Anterior cingulate cortex (tissue), 58 donors: ENCODE measurements at places on chromosomes 4 and X.
A peak's percentile ranks its signal among the peaks of the same experiment; 100 is the strongest.

GRCh38 chr4:82797405-82798111, 1.0 kb downstream of the SCD5 start:
- peak; percentile 54 for DNase-seq

GRCh38 chrX:153736071-153736820, 11.6 kb downstream of the ABCD1 start:
- DNase-seq, result no peak

DNA sequence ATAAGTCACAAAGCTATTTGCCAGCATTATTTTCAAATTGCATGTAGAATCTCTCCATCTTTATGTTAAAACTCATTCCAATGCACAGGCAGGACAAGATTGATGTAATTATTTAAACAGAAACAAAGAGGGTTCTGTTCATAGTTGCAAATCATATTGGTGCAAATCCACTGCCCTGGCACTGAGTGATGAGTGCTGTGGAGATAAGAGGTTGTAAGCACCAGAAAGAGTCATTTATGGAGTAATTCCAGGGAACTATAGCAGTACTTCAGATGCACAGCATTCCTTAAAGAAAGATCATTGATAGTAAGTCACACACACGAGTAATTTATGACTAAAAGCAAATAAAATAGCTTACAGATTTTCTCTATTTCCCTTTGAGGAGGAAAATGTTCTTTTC, 337.7 kb upstream of the CTSO start:
- DNase-seq, result no peak

DNA sequence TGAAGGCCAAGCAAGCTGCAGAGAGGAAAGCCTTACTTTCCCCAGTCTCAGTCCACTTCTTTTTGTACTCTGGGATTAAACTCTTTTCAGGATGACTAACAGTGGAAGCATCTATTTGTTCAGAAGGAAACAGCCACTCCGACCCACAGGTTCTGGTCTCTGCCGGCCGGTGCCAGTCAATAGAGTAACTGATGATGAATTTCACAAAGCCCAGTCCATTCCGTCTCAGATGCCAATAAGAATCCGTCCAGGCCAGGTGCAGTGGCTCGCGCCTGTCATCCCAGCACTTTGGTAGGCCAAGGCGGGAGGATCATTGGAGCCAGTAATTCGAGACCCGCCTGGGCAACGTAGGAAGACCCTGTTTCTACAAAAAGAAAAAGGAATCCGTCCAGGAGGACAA, 58.5 kb upstream of the HELT start:
- DNase-seq, result no peak

DNA sequence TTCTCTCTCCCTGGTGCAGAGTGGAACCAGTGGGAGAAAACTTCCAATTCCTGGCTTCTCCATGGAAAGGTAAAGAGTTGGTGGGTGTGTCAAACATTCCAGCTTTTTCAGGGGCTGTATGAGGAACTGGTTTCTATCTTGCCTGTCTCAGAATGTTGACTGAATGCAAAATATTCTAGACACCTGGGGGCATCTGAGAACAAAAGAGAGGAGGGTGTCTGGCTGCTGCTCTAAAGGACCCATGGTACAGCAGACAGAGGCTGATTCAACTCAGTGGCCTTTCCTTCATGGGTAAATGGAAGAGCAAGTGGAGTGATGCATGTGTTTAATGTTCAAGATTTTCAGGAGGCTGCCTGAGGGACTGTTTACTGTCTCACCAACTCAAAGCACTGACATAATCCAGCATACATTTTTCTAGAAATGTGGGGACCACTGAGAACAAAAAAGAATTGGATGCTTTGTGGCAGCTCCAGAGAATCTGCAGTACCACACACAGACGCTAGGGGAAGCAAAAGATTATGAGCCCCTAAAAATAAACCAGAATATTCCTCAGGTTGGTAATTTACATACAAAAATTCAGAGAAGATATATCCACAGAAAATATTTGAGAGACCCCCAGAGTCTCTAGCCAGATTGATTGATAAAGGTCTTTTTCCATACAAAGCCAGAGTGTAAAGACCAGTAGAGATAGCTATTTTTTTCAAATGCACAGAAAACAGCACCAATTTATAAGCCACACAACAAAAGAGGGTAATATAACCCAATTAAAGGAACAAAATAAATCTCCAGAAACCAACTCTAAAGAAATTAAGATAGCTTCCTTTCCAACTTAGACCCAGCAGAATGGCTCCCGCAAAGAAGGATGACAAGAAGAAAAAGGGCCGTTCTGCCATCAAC, 48.0 kb upstream of the STARD8 start:
- DNase-seq, result no peak

GRCh38 chrX:37666516-37666915, 19.1 kb upstream of the XK start:
- no peak for DNase-seq

GRCh38 chrX:7021991-7022390, 125.5 kb upstream of the STS start:
- DNase-seq, result no peak

GRCh38 chr4:88584471-88584900, 7.8 kb upstream of the HERC3 start:
- no peak for DNase-seq

DNA sequence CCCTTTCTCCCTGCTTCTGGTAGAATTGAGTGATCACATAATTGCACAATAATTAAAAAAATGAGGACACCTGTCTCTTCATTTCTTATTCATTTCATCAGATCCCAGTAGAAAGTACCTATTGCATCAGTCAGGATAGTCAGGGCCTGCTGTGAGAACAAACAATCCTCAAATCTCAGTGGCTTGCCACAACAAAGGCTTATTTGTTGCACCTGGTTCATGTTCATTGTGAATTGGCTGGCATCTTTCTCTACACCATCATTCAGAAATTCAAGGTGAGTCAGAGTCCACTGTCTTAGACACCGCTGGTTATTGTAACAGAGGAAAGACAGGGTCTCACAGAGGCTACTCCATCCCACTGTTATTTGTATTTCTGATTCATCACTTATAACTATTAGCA, 409.8 kb downstream of the STIM2 start:
- DNase-seq, result no peak

DNA sequence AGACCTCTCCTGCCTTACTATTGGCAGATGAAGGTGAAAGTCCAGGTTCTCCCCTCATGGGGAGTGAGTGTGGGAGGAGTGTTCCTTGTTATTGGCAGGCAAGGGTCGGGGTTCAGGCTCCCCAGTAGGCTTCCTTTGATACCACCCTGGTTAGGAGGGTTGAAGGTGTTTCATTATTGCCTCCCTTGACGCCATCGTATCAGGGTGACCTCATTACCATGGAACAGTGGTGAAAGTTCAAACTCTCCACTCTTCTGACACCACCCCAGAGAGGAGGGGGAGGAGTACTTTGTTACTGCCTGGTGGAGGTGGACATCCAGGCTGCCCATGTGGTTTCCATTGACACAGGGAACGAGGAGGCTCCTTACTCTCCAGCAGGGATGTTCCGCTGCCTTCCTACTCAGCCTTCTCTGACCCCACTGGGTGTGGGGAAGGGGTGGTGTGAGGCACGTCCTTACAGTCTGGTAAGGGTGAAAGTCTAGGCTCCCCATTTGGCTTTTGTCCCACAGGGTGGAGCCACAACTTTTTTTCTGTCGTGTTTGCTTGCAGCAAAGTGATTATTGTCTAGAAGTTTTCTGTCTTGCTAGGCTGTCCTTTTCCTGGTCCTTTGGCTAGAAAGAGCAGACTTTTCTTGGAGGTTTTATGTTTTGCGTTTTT, 37.2 kb upstream of the USP9X start:
- DNase-seq, result no peak

DNA sequence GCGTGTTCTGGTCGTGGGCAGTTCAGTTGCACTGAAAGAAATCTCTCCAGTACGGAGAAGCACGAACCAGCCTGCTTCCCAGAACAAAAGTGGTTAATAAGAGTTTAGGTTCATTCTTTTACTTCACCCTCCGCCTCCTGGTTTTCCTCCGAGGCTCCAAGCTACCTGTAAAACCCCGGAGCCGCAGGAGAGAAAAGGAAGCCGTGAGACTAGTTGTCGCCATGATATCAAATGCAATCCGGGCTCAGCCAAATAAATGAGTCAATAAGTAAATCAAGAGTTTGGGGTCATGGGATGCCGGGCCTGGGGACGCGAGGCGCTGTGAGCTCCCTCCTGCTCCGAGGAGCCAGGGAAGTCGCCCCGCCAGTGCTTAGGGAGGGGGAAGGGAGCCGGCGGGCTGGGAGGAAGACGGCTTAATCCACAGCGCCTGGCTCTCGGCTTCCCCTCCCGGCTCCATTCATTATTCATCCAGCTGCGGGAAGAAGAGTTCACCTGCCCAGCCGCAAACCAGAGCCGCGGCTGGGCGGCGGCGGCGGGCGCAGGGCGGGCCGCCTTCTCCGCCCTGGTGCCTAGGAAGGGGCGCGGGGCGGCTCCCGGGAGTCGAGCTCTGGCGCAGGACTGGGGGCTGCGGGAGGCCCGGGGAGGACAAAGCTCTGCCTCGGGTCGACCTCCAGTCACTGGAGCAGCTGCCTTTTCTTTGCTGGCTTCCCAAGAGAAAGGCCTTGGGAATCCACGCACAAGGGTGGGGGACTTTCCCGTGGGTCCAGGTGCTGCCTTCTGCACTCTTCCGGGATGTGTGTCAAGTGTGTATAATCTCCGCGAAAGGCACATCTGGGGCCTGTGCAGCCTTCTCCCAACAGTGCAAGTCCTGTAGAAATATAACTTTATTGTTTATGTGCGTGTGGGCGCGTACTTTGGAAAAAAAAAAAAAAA, 1.7 kb downstream of the FRAS1 start:
- DNase-seq, result peak; percentile 5

- no peak for DNase-seq
Observed at GRCh38 chr4:46323891-46324416, 66.0 kb downstream of the GABRA2 start.

GRCh38 chr4:58254291-58254690, 1144.1 kb upstream of the IGFBP7 start:
- no peak for DNase-seq

GRCh38 chrX:64792598-64793337, 183.5 kb downstream of the ZC4H2 start:
- DNase-seq, result no peak

GRCh38 chr4:87093443-87094123, 126.8 kb downstream of the KLHL8 start:
- DNase-seq, result no peak

DNA sequence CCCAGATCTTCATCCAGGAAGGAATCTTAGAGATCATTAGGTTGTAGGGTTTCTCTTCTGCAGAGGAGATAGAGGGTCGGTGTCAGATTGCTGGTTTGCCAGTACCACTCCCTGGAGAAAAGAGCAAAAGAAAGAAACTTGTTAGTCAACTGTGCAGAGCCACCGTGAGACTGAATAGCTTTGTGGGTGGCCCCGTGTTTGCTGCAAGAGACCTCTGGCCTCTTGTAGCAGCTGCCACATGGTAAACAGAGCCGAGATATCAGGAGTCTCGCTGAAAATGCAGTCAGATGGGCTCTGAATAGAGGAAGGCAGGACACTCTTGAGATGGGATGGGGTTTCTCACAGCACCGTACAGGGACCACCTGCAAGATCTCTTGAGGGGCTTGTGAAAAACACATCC, 149.7 kb downstream of the PTTG2 start:
- DNase-seq, result no peak

DNA sequence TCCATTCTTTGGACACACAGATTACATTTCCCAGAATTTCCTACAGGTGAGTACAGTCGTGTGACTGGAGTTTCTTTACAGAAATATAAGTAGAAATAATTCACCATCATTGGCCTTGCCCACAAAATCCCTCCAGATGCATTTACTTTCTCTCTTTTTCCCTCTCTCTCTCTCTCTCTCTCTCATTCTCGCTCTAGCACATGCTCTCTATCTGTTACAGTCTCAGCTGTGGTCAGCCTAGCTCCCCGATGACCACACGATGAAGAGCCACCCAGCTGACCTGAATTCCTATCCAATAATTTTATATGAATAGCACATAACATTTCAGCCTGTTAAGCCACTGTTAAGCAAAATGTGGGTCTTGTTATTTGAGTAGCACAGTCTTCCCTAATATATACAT, 507.9 kb downstream of the PCDH7 start:
- no peak for DNase-seq

- DNase-seq, result no peak
Observed at GRCh38 chr4:144788469-144788868, 142.5 kb downstream of the HHIP start.

- no peak for DNase-seq
Observed at GRCh38 chrX:153460826-153461225, 9.6 kb downstream of the HAUS7 start.

- no peak for DNase-seq
Observed at GRCh38 chr4:13918991-13919441, 291.5 kb upstream of the BOD1L1 start.

DNA sequence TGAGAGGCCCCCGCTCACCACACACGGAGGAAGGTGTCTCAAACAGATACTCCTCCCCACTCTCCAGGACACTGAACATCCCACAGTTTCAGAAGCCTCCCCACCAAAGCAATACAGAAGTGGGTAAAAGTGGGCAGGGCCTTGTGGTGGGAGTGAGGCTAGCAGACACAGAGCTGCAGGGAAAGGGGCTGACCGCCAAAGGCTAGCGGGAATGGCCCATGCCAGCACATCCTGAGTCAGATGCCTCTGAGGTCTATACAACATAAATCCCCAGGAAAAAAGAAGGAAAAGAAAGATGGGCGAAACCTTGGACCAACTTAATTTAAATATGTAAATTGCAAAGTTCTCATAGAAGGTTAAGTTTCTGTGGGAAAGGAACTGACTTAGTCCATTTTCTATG, 21.9 kb upstream of the ARHGAP10 start:
- DNase-seq, result no peak

GRCh38 chr4:11451716-11452115, 23.0 kb upstream of the HS3ST1 start:
- DNase-seq, result no peak

DNA sequence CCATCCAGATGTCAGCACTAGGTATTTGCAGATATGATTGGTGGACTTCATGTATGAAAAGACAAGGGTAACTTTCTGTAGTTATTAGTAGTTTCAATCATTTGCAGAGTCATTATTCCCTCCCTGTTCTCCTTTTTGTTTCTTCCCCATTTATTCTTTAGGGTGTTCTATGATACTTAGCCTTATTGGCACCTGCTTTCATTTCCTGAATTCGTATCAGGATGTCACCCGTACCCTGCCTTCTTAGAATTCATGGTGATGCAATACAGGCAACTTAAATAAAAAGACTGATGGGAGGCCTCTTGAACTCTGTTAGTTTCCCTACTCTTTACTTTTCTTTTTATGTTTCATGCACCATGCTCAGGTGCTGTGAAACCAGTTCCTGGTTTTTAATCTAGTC, 24.2 kb downstream of the MAGED1 start:
- DNase-seq, result no peak

DNA sequence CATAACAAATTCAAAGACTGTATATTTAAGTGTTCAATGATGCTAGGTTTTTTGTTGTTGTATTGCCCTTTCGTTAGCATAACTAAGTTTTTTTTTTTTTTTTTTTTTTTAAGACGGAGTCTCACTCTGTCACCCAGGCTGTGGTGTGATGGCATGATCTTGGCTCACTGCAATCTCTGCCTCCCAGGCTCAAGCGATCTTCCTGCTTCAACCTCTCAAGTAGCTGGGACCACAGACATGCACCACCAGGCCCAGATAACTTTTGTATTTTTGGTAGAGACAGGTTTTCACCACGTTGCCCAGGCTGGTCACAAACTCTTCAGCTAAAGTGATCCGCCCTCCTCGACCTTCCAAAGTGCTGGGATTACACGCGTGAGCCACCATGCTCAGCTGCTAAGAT, 7.0 kb downstream of the SH3BGRL start:
- no peak for DNase-seq
